ENCODE measurements at places on chromosomes 5 and 9.

GRCh38 chr5:126438868-126439267 lies 15.7 kb downstream of the GRAMD2B start:
- DNase-seq, result no peak

DNA sequence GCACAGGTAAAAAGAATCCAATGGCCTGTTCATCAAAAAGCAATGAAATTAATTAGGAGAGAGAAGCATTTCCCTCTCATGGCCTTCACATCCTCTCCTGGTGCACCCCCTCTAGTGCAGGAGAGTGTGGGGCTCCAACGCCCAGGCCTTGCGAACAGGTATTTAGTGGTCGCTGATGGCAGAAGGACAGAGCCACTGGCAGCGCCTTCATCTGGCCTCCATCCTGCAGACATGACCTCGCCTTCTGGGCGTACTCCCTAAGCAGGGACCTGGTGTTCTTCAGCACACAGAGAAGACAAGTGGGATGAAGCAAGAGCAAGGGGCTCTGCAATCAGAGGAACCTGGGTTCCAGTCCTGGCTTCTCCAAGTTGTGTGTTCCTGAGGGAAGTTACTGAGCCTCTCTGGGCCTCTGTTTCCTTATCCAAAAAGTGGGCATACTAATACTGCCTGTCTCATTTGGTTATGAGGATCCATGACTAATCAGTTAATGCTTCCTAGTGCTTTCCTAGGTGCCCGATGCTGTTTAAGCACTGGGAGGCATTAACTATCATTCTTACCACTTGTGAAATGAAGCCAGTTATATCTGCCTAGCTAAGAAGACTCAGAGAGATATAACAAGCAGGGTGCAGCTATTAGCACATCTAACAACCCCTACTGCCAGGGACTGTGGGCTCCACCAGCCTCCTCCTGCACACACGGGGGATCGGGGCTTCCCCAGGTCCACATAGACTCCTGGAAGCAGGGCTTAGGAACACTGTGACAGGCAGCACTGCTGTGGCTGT lies 77.3 kb downstream of the SEMA4D start:
- no peak for DNase-seq

- DNase-seq, result no peak
Observed at GRCh38 chr9:14153310-14153720, 160.6 kb downstream of the NFIB start.

DNA sequence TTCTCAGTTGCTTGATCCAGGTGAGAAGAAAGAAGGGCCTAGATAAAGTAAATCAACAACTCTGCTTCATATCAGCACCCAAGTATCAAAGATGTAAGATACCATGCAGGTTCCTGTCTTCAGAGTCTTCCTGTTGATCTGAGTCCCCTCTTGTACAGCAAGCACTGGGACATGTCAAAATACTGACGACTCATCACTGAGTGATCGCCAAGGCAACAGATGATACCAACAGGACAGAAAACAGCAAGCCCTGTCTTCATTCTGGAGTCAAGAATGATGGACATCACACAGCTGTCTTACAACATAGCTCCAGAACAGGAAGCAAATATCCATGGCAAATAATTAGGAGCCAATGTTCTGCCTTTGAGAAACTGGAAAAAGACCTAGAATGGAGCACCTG lies 83.7 kb downstream of the TARS1 start:
- no peak for DNase-seq

DNA sequence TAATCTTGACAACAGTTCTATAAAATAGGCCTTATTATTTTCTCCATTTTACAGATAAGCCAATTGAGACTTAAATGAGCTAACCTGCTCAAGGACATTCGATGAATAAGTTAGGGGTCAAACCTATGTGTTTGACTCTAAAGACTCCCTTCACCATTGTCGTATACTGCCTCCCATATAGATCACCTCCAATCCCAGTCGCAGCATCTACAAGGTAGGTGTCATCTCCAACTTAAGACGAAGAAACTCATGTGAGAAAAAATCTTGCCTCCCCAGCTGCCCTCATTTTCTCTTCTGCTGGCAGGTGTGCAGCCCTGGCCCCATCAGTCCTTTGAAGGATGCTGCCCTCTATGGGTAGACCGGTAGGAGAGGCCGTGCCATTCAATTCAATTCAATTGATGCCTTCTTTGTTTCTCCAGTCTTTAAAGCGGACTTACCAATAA lies 75.2 kb upstream of the SMARCA2 start:
- peak; percentile 14 for DNase-seq

GRCh38 chr5:179827680-179828079 lies 7.0 kb downstream of the SQSTM1 start:
- peak; percentile 57 for DNase-seq

GRCh38 chr5:177103523-177104253 lies 17.0 kb downstream of the FGFR4 start:
- DNase-seq, result no peak

GRCh38 chr9:26296910-26297572 lies 595.6 kb downstream of the CAAP1 start:
- DNase-seq, result no peak

Measured in CD4-positive, alpha-beta T cell treated with Interferon gamma for 1 hour (primary cell).